ENCODE measurements at places on chromosomes 6 and 20.

GRCh38 chr20:62804021-62804626 is 511 bp upstream of the OGFR start:
- no peak for DNase-seq

GRCh38 chr6:37492991-37493660 is 6.6 kb downstream of the CCDC167 start:
- no peak for DNase-seq

GRCh38 chr20:32526541-32526940 is 58.6 kb downstream of the NOL4L start:
- no peak for DNase-seq

- no peak for DNase-seq
Measured at GRCh38 chr6:10528158-10528981, 7.2 kb downstream of the GCNT2 start.

DNA sequence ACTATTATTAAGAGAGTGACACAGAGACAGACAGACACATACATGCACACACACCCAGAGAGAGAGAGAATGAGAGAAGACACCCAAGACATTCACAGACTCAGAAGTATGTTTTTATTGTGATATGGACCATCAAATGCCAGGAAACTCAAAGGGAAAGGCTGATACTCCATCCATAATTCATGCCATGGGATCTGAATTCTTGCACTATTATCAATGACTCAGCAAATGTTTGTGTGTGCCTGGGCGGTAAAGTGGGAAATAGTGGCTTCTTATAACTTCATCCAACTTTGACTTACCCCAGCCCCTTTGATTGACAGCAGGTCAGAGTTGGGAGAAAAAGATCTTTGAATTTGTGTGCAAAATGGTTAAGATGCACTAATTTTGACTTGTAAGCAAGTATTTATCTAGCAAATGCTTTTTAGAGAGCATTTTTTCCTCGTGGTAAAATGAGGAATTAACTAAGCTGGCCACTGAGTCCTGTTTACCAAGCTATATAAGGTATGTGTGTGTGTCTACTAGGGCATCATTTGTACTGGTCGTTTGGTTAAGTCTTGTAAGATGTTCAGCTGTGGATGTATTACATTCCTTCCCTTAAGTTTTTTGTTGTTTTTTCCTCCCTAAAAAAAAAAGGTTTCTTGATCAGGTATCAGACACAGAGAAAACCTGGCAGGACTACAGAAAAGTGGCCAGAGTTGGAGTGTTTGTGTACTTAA is 3.0 kb upstream of the CCN2 start:
- no peak for DNase-seq

DNA sequence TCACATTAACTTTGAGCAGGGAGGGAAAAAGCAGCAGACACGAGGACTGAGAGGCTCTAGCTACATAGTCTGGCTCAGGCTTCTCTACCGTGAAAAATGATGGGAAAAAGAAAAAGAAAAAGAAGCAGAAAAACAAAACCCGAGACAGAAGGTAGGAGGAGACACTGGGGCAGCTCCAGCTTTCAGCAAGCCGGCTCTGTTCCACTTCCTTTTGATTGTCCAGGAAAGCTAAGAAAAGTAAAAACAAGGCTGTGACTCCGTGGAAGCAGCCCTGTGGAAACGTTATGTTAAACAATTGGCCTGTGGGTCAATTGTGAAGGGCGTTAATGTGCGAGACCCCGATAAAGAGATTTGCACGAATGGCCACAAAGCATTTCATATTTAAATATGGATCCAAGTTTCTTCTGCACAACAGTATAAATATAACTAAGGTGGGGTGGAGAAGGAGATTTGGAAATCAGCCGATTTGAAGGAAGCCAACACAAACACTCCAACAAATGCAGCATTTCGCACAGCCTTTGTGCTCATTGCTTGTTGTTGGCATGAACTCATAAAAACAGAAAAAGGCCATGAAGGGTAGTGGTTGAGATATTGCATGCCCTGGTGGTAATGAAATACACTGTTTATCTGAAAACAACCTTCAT is 236.9 kb upstream of the JAG1 start:
- DNase-seq: no peak

- no peak for DNase-seq
Measured at GRCh38 chr20:32110173-32110704, 725 bp downstream of the TM9SF4 start.
